ENCODE measurements at places on chromosomes 5 and 9.

- no peak for DNase-seq
Measured at GRCh38 chr9:77588271-77588937, 59.7 kb downstream of the GNA14 start.

- DNase-seq: no peak
Measured at GRCh38 chr5:141042555-141042954, 8.6 kb upstream of the PCDHB1 start.

GRCh38 chr5:145942201-145942600 lies 5.8 kb downstream of the SH3RF2 start:
- DNase-seq: no peak

DNA sequence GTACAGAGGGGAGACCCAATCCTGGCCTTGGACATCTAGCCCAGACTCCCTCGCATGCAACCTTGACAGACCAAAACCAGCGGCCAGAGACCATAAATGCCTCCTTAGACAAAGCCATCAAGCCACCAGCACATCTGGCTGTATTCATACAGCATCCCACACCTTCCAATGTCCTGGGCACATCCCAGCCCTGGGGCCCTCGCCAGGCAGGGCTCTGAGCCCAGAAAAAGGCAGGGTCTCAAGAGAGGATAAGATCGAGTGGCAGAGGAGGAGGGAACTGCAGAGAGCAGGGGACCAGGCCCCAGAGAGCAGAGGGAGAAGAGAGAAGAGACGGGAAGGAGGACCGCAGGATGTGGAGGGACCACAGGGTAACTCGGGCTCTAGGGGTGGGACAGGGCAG lies 45.4 kb downstream of the CAMK2A start:
- no peak for DNase-seq

- DNase-seq: no peak
Measured at GRCh38 chr9:19032406-19032805, 603 bp downstream of the SAXO1 start.

DNA sequence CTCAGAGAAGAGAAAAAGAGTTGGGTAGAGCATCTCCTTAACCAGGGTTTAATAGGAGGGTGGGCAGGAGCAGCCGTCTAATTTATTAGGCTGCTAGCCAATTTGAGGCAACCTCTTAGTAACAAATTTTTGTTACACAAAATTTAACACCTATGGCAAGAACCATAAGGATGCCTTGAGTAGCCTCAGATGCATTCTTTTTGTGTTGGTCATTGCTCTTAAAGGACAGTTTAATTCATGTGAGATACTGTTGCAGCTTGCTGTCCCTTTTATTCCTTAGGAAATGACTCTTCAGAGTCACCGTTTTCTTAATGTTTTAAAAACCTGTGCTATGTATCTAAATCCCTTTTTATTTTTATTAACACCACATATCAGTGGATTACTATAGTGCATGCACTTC lies 255.1 kb downstream of the MAST4 start:
- no peak for DNase-seq

DNA sequence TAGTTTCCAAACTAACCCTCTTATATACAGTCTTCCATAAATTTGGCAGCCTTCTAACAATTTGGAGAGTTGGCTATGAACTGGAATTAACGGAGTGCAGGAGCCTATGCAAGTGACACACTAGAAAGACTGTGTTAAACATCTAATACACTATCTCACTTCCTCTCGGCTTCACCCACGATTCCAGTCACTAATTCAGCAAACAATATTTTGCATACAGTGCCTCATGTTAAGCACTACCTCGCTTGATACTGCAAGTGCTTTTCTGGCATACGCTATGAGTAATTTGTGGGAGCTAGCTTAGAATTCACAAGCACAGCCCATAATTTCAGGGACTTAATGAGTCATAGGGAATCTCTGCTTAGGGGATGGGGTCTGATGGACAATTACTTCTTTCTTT lies 102.5 kb downstream of the ST8SIA4 start:
- DNase-seq: no peak

DNA sequence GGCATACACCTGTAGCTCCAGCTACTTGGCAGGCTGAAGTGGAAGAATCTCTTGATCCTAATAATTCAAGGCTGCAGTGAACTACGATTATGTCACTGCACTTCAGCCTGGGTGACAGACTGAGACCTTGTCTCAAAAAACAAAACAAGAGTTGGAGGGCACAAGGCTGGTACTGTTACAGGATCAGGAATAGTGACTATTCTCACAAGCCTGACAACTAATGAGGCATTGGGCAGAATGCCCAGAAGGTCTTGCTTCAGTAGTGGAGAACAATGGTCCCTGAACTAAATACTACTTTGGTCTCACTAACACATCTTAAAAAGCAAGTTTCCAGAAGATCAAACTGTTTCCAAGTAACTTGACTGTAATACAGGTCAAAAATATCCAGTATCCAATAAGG lies 182.9 kb upstream of the RFX3 start:
- DNase-seq: peak; percentile 1

GRCh38 chr5:124121198-124121597 lies 609.2 kb downstream of the CSNK1G3 start:
- no peak for DNase-seq

- peak; percentile 79 for DNase-seq
Measured at GRCh38 chr9:1050125-1050895, at the start of gene DMRT2. DMRT2 (plus strand) TSS chr9:1050357; CDS start chr9:1051614, 1,257 bp downstream.

DNA sequence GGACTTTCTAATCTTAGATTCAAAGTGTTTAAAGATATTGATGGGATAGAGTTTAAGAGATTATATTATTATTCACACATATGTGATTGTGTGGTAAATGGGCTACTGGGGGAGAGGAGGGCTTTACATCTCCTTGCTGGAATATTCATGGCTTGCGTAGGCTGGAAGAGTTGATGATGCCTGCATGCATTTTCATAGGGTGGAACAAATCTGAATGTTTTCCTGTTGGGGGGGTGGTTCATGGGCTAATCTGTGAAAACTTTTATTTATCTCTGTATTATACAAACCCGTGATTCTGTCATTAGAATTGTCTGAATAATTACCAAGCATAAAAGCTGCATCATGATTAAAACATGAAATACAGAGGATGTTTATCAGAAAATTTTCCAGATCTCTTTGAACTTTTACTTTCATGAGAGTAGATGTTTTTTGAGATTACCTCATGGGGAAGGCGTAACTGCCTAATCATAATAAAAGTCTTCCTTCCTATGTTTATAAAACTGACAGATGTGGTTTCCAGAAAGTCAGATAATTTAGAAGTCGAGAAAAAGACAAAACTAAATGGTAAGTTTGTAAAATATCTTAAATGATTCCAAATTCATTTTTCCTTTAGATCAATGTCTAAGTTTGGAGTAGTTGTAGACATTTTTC lies 1185.4 kb upstream of the SEMA6A start:
- no peak for DNase-seq

GRCh38 chr9:106941916-106942315 lies 79.0 kb downstream of the ZNF462 start:
- no peak for DNase-seq

DNA sequence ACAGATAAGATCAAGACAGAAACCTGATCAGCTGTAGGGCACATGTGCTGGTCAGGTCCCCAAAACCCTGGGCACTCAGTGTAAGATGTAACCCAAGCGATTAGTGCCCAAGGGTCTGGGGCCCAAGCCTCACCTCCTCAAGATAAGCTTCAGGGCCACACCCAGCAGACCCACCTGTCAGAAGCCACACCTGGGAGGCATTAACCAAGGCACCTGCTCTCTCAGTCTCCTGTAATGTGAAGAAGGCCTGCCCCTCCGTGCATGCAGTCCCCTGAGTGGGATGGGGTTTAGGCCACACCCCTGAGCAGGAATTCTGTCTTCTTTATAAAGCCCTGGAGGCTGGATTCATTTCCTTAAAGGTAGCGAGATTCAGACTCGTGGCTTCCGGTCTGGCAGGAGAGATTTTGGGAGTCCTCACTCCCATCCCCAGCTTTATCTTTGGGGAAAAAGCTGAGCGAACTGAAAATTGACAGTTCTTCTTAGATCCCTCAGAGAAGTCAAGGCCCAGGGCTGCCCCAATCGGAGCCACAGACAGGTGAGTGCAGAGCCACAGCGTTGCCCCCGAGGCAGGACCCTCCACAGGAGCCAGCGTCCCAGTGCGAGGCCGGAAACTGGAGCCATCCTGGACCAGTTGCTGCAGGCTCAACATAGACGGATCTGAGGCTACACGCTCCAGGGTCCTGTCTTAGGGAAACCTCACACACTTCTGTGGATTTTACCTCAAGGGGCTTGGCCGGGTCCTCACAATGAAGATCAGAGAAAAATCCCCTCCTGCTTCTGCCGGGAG lies 357.6 kb upstream of the IRX4 start:
- no peak for DNase-seq

- DNase-seq: no peak
Measured at GRCh38 chr9:91305596-91306295, 56.0 kb downstream of the AUH start.

DNA sequence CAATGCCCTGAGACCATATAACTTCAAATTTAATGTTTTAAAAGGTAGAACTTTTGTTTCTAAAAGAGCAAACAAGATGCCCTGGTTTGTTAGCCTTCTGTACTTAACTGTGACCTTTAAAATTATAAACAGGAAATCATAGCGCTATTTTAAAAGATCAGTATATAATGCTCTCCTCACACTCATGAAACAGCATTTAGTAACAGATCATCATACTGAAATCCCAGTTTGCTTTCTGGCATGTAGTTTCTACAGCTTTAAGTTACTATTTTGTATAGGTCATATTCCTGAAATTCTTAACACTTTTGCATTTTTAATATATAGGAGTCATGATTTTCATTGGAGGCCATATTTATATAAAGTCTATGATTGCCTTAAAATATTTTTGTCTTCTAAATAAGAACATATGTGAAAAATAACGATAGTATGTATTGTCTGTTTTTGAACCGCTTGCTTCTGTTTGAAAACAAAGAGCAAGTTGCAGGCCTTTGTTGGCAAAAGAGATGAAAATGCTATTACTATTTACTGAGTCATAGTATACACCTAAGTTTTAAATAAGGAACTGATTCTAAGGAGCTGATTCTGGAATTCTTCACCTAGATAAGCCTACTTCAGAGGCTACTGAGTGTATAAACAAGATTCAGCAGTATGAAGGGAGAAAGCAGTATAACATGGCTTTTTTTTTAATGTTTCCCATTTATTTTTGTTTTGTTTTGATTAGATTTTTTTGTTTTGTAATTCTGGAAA lies 20.5 kb downstream of the SRFBP1 start:
- no peak for DNase-seq

- no peak for DNase-seq
Measured at GRCh38 chr5:66839636-66840185, 243.5 kb downstream of the MAST4 start.

Data from occipital lobe (tissue), 3 donors.